ENCODE measurements at places on chromosomes 2 and 18.

DNA sequence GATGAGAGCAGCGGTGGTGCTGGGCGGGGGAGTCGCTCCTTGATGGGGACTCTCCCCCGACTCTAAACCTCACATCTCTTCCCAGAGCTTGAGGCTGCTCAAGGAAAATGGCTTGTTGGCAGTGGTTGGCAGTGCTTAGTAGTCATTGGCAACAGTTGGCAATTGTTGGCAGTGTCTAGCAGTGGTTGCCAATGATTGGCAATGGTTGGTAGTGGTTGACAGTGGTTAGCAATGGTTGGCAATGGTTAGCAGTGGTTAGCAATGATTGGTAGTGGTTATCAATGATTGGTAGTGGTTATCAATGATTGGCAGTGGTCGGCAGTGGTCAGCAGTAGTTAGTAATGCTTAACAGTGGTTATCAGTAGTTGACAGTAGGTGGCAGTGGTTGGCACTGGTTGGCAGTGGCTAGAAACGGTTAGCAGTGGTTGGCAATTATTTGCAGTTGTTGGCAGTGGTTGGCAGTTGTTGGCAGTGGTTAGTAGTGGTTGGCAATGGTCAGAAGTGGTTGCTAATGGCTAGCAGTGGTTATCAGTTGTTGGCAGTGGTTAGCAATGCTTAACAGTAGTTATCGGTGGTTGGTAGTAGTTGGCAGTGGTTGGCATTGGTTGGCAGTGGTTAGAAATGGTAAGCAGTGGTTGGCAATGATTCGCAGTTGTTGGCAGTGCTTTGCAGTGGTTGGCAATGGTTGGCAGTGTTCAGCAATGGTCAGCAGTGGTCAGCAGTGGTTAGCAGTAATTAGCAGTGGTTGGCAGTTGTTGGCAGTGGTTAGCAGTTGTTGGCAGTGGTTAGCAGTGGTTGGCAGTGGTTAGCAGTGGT lies 85.4 kb upstream of the OTOS start:
- no peak for DNase-seq

DNA sequence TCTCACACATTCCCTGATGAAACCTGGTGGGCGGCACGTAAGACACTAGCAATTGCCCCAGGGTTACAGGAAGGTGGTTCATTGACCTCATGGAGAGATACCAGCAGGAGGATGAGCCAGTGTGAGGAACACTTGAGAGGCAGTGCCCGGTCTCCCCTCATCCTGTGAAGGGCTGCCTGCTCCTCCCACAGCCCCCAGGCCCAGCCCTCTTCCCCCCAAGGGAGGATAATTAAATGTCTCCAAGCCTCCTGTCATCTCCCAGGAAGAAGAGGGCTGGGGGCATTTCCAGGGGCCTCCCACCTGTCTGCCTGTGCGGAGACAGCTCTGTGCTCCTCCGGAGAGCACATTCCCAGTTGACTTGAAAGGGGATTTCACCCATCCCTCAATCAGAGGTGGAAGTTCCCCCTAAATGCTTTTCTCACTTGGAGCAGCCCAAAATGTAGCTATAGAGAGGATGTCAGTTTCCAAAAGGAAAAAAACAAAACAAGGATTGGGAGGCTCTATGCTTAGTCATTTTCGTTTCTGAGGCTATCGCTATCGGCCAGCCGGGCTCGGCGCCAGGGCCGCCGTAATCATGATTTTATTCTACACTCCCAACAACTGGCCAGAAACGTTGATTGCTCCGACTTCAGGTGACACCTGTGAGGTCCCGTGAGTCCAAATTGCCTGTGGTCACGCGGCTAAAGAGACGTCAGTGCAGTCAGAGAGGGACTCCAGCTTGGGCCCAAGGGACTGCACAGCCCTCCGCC lies 7.1 kb downstream of the KCNF1 start:
- DNase-seq = no peak

GRCh38 chr2:85718009-85718391 lies 23.8 kb downstream of the GNLY start:
- no peak for DNase-seq

- no peak for DNase-seq
Measured at GRCh38 chr18:28406533-28406932, 229.6 kb upstream of the CDH2 start.

DNA sequence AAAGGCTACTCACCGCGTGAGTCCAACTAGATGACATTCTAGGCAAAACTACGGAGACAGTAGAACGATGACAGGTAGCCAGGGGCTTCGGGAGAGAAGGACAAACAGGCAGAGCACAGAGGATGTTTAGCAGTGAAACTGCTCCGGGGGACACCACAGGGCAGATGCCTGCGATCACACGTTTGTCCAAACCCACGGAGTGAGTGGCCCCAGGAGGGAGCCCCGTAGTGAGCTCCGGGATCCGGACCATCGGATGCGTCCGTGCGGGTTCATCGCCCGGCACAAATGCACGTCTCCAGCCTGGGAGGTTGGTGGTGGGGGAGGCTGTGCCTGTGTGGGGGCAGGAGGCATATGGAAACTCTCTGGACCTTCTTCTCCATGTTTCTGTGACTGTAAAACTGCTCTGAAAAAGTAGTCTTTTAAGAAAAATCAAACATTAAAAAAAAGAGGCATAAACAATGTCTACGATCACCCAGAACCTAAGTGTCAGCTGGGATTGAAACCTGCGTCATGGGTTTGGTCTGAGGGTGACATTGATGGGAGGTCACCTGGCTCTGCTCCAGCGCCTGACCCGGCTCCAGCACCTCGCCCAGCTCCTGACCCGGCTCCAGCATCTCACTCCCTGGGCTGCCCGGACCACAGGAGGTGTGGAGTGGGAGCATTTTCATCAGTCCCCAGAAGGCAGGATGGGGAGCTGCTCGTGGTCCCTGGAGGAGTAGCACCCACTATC lies 83.0 kb upstream of the CTDP1 start:
- no peak for DNase-seq

DNA sequence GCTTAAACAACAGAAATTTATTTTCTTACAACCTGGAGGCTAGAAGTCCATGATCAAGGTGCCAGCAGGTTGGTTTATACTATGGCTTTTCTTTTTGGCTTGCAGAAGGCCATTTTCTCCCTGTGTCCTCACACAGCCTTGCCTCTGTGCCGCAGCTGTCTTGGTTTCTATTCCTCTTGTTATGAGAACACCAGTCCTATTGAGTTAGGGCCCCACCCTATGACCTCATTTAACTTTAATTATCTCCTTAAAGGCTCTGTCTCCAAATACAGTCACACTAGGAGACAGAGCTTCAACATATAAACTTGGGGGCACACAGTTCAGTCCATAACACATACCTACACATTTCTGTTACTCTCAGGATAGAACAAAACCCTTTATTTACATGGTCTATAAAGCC lies 17.3 kb upstream of the RHOB start:
- DNase-seq = no peak
